ENCODE measurements at places on chromosomes 5 and 9.

GRCh38 chr9:27344776-27345175 is 47.8 kb upstream of the EQTN start:
- no peak for DNase-seq

DNA sequence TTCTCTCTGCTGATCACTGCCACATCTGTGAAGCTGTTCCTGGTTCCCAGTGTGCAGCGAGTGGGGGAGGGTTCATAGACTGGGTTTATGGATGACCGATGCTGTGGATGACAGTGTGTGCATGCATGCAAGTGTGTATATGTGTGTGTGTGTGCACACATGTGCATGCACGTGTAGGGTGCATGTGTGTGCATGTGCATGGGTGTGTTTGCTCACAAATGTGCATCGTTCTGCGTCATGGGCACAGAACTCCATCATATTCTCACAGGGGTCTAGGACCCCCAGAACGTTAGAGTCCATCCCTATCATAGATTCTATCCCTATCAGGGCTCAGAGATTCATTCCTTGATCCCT is 134.0 kb downstream of the PHF2 start:
- DNase-seq, result no peak

GRCh38 chr5:6773342-6774035 is 60.3 kb downstream of the TENT4A start:
- no peak for DNase-seq

DNA sequence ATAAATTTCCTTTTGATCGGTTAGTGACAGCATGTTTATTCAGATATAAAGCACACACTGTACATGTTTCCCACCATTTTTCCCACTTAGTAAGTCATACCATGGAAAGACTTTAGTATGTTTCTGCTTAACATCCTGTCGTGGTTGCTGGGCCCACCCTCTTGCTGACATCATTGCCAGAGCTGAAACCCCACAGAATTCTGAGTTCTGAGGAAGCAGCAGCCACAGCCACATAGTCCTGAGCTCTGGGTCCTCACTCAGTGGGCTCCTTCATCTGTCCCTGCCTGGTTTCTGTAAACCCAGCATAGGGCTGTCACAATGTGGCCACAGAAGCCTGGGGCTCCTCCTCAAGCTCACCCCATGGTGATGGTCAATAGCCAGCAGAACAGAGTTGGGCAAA is 441.5 kb downstream of the ENC1 start:
- no peak for DNase-seq

DNA sequence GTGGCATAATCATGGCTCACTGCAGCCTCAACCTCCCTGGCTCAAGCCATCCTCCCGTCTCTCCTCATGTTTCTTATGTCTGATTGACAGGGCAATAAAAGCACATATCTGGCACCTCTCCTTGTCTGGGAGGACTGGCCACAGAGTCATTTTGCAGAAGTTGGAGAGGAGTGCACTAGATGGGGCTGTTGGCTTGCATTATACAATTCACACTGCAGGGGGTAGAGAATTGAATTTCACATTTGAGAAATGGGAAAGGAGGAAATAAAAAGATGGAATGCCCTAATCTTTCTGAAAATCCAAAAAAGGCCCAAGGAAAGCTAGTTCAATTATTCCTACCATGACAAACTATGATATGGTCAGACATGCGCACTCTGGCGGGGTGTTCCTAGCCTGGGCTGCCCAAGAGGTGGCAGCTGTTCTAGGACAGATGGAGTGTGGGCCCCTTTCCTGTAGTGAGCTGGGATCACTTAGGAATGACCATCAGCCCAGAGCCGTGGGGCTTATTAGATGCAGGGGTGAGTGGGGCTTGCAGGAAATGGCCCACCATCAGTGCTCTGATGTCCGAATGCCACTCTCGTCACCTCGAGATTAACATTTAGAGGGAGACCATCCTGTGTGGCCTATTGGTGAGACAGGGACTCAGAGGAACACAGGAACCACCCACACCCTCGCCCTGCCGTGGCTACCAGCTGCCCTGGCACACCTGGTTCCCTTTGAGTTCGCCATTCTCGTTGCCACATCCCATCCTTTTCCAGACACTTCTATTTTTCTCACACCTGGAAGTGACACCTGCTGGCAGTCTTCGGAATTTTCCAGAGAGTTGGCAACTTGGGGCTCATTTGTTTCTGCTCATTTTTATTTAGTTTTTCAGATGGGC is 21.8 kb upstream of the ANKRD18A start:
- peak; percentile 65 for DNase-seq

- DNase-seq, result no peak
These were observed 51.4 kb downstream of the PFDN1 start for GRCh38 chr5:140251527-140251973.

GRCh38 chr9:74496819-74497747 is at the start of gene RORB:
Gene RORB, plus strand, starts transcription at chr9:74497335. Its CDS starts 642 bp downstream, at chr9:74497977.
- peak; percentile 84 for DNase-seq

DNA sequence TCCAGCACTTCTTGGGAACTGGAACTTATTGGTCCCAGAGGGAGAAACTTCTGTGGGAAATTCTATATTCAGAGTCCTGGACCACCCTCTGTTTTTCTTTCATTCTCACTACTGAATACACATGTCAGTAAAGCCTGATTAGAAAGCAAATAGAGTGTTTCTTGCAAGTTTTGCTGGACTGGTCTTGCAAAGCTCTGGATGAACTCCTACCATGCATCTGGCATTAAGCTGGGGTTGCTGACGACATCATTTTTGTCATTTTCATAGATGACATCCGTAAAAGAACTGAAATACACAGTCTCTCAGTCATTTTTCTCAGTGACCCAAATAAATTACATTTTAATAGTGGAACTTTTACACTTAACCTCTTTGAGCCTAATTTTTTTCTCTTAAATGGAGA is 283.2 kb downstream of the DMAC1 start:
- no peak for DNase-seq

DNA sequence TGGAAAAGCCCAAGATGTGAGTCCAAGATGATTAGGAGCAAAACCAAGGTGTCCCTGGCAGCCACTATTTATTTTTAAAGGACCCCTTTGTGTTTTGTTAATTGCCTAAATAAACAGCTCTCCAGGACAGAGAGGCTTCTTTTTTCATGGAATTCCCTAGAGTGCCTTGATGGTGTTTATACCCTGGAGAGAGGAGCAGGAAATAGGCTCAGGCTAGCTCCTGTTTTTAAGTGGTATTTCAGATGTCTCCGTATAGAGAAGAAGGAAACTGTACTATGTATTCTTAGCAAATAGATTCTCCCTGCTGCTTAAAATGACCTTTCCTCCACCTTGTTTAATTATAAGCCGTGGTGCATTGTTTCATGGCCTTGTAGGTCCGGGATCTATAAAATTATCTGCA is 292.4 kb downstream of the CD180 start:
- DNase-seq, result no peak

GRCh38 chr5:68995845-68996545 is 97.8 kb upstream of the SLC30A5 start:
- no peak for DNase-seq

DNA sequence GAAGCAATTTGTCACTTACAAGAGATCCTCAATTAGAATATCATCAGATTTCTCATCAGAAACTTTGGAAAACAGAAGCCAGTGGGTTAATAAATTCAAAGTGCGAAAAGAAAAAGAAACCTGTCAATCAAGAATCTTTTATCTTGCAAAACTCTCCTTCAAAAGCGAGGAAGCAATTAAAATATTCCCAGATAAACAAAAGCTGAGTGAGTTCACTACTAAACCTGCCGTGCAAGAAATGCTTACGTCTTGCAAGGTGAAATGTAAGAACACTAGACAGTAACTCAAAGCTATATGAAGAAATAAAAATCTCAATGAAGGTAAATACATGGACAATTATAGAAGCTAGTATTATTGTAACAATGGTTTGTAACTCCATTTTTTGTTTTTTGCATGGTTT is 62.8 kb upstream of the IL33 start:
- no peak for DNase-seq

DNA sequence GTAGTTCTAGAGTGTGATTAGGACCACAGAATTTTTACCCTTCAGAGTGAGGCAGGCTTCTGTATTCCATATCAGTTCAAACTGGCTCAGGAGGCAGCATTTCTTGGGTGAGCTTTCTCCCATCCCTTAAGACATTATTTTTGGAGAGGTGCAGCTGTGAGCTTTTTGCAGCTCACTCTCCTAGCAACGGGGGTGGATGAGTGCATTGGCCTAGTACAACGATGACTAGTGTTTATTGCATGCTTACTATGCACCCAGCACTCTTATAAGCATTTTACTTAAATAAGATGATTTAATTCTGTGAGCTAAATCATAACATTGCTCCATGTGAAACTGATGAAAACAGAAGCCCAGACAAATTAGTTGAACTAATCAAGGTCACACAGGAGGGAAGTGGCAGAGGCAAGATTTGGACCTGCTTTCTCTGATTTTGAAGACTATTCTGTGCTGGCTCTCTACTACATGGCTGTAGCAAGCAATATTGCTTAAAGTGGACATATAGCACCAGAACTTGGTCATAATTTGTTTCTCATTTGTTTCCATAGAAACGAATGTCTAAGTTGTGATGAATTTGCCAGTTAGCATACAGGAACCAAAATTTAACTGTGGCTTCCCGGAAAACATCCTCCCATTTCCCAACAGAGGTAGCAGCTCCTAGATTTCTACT is 372.1 kb upstream of the RIOK2 start:
- no peak for DNase-seq

GRCh38 chr9:99602854-99603253 is 218.8 kb upstream of the NR4A3 start:
- DNase-seq, result no peak

DNA sequence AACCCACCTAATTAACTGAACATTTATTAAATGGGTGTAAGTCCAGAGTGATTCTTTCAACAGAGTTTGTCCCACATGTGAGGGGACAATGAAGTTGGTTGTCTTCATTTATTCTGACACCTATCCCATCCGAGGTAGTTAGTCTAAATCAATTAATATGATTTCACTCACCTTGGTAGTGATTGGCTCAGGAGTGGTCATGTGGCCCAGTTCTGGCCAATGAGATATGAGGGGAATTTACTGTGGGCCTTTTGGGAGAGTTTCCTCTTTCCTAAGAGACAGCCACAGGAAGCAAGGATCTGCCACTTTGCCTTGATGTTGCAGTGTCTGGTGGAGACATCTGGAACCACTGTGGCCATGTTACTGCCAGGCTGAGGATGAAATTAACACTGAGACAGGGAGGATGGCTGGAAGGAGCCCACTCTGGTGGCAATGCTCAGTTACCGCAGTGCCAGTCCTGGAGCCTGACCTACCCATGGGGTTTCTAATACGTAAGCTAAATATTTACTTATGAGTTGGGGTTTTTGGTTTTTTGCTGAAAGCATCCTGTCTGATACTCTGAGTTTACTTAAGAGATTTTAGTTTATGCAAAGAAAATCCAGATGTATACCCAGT is 118.6 kb downstream of the FGF18 start:
- no peak for DNase-seq

GRCh38 chr5:147658293-147658932 is 124.1 kb downstream of the JAKMIP2 start:
- DNase-seq, result no peak

GRCh38 chr5:134911285-134912206 is 6.6 kb downstream of the PCBD2 start:
- no peak for DNase-seq

DNA sequence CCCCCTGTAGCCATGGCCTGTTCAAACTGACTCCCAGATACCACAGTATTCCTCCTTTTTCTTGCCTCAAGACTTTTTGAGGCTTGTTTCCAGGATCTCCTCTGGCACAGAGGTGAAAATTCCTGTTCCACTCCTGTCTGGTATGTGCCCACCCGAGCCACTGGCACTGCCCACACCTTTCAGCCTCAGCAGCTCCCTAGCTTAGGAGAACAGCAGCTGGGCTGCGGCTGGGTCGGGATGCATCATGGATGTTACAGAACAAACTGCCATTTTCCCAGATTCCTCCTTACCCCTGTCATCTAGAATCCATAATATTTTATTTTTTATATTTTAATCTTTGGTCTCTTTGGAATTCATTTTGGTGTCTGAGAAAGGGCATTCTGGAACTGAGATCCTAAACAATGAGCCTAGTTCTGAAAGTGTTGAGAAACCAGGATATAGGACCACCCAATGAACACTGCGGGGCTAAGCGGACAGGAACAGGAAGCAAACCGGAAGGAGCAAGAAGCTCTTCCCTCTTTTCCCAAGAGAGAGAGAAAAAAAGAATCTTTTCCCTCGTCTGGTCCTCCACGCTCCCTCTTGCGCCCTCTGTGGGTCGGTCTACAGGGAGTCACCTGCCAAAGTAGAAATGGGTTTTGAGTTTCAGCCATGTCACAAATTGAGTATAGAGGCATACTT is 12.5 kb downstream of the OR2S2 start:
- peak; percentile 89 for DNase-seq

DNA sequence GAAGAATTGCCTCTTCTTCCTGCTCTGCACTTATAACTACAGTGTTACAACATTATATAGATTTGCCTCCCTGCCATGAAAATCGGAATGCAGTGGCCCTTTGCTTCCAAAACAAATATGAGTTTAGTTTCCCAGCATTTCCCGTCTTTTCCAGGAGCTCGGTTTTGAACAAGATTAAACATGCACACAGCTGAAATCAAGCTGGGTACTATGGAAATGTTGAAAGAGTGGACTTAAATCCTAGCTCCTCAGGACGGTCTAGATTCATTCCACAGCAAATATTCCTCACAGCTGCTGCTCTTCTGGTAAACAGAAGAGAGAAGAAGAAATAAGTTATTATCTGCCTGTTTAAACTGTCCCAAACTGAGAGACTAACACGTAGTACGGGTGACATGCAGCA is 161.4 kb downstream of the PIK3R1 start:
- DNase-seq, result no peak

DNA sequence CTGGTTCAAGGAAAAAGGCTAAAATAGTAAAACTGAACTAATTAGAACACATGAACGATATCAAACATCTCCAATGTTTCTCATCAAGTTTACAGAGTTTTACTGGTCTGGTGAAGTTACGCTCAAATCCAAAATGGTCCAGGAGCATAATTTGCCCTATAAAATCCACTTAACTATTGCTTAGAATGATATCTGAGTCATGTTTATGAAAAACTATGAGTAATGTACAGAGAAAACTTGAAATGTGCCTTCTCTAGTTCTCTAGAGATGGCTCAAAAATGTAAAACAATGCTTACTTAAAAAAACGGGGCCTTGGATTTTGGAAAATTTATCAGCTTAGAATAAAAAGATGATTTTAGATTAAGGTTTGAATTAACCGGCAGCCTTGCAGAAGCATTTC is 108.1 kb downstream of the FBXW11 start:
- DNase-seq, result no peak

DNA sequence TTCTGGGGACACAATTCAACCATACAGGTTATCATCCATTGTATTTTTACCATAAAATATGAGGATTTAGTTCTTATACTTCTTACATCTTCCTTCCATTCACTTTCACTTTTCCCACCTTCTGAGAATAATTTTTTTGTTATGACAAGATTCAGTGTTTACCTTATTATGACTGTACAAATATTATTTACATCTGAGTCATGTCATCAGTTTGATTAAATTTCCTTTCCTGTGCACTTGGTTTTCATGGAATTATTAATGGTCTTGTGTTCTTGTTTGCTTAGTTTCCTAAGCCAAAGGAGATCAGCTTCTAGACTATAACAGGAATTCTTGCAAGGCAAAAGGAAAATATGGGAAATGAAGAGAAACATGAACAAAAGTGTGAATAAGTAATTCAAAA is 366.5 kb downstream of the TMEM38B start:
- no peak for DNase-seq
